ENCODE measurements at places on chromosomes 11 and 22. TPM values are rescaled to one million over a fixed set of nuclear protein-coding genes. Genes with fewer than 3 reads are reported as not detected.

Gene DSCAML1
- total RNA-seq, result not detected

Gene E2F8
- total RNA-seq, result 8.2 TPM

Gene OTOG
- total RNA-seq, result not detected

Gene CASP5
- not detected for total RNA-seq

Gene OR2AT4
- 0.02 TPM for total RNA-seq

Gene OR51B4
- 12.8 TPM for total RNA-seq

Gene MS4A3
- total RNA-seq, result not detected

Gene GRIK4
- not detected for total RNA-seq

Gene FRMD8
- 21.5 TPM for total RNA-seq

Gene SCGB1C1
- total RNA-seq, result not detected

Gene ETS1
- 39.4 TPM for total RNA-seq

DNA sequence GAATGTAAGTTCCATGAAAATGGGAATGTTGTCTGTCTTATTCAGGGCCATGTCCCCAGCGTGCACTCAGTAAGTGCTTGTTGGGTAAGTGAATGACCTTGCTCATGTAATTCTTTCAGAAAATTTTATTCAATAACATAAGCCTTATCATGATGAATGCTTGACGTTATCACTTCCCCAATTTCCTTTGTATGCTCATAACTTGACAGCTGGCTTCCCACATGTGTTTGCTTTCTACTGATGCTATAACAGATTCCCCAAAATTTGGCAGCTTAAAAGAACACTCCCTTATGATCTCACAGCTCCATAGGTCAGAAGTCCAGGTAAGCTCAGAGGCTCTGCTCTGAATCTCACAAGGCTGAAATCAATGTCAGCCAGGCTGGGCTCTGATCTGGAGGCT lies 155.8 kb upstream of the POU2AF2 start:
- no peak for DNase-seq

DNA sequence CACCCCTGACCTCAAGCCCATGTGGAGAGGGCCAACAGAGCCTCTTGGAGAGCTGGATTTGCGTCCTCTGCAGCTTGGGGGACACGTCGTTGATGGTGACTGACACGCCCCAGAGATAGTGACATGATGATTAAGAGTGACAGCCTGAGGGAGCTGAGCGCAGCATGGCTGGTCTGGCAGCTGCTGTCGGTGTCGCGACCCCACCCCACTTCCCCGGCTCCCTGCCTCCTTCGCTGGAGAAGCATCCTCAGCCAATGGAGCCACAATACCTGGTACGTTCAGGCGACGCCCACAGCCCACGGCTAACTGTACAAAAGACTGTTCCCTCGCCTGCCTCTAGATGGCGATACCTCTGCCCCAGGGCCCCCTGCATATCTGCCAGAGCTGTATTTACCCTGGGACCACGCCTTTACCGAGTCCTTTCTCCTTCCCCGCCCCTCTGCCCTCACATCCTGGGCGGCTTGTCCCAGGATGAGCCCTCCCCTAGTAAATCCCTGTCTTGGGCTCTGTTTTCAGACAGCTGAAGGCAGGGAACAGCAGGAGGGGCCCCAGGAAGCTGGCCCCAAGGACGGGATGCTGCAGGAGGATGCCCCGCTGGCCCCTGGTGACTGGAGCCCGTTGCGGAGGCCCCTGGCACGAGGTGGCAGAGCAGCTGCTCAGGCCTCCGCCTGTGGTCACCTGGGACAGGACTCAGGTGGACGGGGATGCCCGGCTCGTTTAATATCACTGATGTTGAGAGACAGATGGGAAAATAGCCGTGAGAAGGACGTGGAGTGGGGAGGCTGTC lies 90.6 kb downstream of the RPS6KA4 start:
- peak; percentile 80 for DNase-seq

DNA sequence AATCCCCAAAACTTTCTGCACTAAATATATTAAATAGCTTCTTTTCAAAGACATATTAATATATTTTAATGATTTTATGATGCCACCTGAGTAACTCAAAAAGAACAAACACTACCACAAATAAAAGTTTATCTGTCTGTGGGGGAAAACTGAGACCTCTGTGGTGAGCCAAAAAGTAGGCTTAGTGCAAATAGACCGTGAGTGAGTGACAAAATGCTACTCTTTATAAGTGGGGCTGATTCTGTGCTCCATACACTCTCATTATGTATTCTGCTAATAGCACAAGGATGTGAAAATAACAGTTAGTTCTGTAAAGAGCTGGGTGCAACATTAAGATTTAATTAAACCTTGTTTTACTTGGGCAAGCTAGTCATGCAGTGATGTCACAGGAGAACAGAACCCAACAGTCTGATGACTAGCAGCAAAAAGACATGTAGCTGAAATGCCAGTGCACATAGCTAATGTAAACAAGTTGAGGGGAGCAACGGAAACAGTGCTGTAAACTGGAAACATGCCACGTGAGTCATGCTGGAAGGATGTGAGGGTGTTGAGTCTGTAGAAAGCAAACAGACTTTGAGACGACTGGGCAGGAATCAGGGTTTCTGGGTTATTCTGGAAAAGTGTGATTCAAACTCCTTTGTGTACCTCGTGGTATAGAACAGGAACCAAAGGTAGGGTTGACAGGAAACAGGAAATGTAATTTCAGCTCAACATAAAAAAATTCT lies 1130.4 kb downstream of the LRRC4C start:
- peak; percentile 89 for DNase-seq

DNA sequence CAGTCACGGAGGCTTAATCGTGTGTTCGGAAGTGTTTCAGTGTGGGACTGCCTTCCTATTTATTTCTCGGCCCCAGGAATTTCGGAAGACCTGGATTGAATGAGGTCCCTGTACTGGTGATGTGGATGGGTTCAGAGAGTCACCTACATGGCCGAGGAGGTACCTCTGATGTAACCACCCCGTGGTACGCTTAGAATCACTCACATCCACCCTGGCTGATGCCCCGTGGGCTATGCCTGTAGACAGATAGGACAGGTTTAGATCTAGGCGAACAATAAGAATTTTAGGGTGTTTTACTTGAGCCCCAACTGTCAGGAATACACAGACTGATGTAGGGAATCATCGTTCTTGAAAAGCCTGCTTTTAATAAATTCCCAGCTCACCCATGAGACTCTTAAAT lies 2.0 kb downstream of the MPPED1 start:
- no peak for DNase-seq

GRCh38 chr11:62241095-62241494 lies 944 bp upstream of the SCGB1D2 start:
- DNase-seq, result no peak

DNA sequence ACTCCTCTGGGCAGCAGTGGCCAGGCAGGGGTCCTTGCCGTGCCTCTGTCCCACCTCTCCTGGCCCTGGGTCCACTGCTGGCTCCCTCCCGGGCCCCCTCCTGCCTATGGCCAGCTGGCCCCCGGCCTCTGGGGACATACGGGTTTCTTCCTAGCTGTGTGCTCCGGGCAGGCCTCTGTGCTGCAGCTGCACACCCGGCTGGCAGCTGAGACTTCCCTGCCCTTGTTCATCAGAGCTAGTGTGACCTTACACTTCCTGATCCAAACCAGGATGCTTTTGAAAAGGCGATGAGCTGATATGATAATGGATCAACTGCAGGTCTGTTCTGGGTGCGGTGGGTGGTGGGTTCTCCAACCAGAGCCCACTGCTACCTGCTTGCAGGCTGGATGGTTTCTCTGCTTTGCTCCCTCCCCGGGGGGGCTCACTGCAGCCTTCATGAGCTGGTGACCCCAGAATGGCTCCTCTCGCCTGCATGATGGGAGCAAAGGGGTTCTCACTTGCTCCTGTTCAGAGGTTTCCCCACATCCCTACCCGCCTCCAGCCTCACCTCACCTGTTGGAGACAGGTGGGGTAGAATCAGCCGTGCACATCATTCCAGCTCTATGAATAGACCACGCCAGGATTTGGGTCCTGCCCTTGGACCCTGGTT lies 13.3 kb downstream of the B3GAT1 start:
- no peak for DNase-seq

DNA sequence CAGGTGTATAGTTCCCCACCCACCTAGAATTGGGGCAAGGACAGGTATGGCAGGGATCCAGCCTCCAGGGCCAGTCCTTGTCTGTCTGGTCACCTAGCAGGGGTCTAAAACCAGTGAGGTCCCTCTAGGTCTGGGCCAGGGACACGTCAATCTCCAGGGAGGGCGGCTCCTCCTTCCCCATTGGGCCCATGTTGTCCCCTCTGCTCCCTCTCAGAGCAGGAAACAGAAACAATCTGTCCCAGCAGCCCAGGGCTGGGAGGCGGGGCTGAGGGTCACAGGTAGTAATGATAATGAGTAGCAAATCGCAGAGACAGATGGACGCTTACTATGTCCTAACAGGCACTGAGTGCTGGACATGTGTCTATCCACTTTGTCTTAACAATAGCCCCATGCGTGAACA lies 22.8 kb upstream of the SYT7 start:
- no peak for DNase-seq

GRCh38 chr11:126105022-126105747 lies 42.5 kb upstream of the CDON start:
- no peak for DNase-seq

DNA sequence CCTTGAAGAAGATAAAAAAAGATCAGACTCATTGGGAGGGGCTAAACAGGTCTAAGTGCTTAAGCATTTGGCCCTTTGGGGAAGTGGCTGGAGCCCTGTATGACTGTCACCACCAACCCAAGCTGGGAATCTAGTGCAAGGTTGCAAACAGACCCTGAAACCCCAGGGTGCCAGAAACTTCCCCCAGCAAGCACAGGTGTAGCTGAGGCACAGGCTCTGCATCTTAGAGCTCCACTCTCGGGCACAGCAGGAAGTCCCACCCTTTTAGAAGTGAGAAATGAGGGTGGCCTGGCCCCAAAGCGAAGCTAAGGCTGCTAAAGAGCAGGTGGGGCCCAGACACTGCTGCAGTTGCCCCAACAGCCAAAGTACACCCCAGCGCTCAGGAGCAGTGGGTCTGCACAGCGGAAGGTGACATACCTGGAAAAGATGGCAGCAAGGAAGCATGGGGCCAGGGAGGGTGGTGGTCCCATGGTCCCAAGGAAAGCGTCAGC lies 5.8 kb upstream of the KDM2A start:
- no peak for DNase-seq

GRCh38 chr11:35245056-35245455 lies 106.1 kb downstream of the CD44 start:
- DNase-seq, result no peak

DNA sequence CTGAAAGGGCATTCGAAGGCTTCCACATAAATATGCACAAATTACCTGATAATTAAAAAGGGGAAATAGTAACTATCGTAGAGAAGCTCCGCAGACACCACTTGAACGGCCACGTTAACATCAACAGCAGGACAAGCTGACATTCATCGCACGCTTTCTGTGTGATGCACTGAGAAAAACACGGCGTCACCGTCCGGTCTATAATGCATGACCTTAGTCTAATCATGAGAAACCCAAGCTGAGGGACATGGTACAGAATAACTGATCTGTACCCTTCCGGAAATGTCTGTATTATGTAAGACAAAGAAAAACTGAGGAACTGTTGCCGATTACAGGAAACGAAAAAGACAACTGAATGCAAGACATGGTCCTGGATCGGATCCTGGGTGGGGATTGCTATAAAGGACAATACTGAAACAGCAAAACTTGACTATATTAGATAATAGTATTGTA lies 678 bp upstream of the RANGAP1 start:
- no peak for DNase-seq

GRCh38 chr11:102108734-102109440 lies 1.4 kb upstream of the YAP1 start:
- no peak for DNase-seq

GRCh38 chr11:128896356-128896755 lies 5.2 kb downstream of the KCNJ5 start:
- DNase-seq, result no peak

GRCh38 chr22:20748082-20748481 lies 25.8 kb upstream of the SERPIND1 start:
- DNase-seq, result no peak

- DNase-seq, result no peak
Observed at GRCh38 chr11:59754494-59754858, 700 bp upstream of the STX3 start.

- no peak for DNase-seq
Observed at GRCh38 chr22:33952776-33953175, 32.5 kb upstream of the LARGE1 start.

- no peak for DNase-seq
Observed at GRCh38 chr22:29661336-29661735, 57.9 kb downstream of the NF2 start.

- no peak for DNase-seq
Observed at GRCh38 chr11:116172851-116173250, 599.9 kb downstream of the BUD13 start.

- DNase-seq, result no peak
Observed at GRCh38 chr11:112631333-112631732, 329.9 kb upstream of the NCAM1 start.

- DNase-seq, result no peak
Observed at GRCh38 chr11:118202599-118203422, 22.0 kb downstream of the JAML start.

DNA sequence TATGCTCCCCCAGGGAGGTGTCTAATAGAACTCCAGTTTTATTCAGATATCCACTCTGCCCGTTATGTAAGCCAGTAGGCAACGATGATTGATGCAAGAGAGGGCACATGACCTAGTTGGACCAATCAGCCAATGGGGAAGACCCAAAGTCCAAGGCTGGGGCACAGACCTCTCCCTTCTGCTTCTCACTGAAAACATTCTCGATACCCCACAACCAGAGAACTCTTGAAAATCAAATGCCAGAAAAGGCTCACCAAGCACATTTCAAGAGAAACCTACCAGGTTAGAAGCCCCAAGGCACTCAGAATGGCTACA lies 7.4 kb downstream of the HIRA start:
- DNase-seq, result no peak

DNA sequence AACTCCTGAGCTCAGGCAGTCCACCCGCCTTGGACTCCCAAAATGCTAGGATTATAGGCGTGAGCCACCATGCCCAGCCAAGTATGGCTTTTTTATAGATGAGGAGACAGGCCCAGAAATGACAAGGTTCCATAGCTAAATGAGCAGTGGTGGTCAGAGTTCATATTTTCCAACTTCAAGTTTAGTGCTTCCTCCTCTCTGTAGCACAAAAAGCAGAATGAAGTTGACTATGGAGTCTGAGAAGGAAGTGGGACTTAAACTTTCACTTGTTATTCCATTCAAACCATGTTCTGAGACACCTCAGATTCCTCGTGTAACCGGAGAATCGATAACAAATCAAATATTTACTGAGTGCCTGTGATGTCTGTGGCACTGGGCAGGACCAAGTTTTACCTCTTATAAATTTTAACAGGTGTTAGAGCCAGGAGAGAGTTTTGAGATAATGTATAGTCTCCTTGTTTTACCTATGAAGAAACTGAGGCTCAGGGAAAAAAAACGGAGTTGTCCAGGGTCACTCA lies 3.0 kb downstream of the LIMK2 start:
- no peak for DNase-seq

- DNase-seq, result no peak
Observed at GRCh38 chr11:15228331-15228849, 113.7 kb downstream of the INSC start.

Data from A172 (cell line).